LoVo (cell line): ENCODE measurements at places on chromosomes 7 and 10.

GRCh38 chr7:37311355-37311754 lies 137.3 kb downstream of the ELMO1 start:
- no peak for DNase-seq

GRCh38 chr10:51080311-51081006 lies 6.2 kb downstream of the PRKG1 start:
- DNase-seq: no peak

GRCh38 chr7:4006687-4007086 lies 675.4 kb upstream of the FOXK1 start:
- no peak for DNase-seq

DNA sequence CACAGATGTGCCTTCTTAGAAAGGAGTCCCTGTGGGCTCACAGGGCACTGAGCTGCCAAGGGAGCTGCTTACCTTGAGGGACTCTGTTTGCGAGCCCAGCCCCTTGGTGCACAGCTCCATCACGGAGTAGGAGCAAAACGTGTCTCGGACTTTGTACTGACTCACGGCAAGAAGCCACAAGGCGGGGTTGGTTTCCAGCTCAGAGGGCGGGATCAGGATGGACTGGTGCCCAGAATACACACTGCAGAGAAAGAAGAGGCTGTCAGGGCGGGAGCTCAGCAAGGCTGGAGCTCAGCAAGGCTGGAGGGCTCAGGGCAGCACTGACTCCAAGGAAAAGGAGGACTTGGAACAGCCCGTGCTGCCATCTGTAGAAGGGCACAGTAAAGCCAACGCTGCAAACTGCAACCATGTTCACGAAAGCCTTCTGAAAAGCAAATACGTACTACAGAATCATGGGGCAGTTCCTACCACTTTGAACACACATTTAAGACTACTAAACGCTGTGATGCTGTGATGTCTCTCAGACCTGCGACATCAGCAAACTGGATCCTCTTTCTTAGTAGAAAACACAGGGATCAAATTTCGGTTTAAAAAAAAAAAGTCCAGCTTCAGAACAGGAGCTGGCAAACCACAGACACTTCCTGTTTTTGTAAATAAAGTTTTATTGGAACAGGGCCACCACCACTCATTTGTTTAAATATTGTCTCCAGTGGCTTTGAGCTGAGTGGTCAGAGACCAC lies 194.3 kb downstream of the ZMYND11 start:
- DNase-seq: peak; percentile 92

GRCh38 chr7:50181081-50181480 lies 88.0 kb upstream of the ZPBP start:
- DNase-seq: no peak

- DNase-seq: no peak
These were observed 79.9 kb downstream of the PHTF2 start for GRCh38 chr7:77878500-77878899.

GRCh38 chr10:1544209-1544673 lies 193.1 kb downstream of the ADARB2 start:
- DNase-seq: no peak

DNA sequence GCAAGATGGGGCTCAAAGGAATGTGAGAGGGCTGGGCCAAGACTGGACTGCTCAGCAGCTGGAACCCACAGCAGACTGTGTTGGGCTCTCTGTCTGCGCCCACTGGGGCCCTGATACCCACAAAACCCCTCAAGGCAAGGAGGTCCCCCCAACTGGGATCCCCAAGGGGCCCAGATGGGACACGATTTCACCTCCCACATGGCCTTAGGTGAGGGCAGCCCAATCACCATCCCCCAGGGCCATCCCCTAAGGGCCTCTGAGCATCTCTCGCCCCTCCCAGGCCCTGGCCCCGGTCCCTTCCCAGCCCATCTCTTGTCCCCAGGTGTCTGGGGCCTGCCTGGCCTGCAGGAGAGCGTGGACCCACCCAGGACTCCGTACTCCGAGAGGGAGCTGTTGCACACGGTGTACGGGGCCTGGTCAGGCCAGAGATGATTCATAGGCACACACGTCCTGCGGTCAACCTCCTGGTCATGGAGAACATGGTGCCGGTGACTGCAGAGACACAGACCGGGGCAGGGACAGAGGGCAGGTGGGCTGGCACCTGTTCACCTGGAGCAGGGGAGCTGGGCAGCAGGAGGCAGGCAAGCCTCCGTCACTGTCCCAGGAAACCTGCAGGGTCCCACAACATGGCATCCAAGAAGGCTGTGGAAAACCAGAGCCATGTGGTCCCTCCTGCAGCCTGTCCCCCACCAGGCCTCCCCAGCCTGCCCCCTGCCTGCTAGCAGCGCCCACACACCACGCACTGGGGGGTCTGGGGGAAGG lies 21.6 kb downstream of the OGDHL start:
- DNase-seq: no peak

DNA sequence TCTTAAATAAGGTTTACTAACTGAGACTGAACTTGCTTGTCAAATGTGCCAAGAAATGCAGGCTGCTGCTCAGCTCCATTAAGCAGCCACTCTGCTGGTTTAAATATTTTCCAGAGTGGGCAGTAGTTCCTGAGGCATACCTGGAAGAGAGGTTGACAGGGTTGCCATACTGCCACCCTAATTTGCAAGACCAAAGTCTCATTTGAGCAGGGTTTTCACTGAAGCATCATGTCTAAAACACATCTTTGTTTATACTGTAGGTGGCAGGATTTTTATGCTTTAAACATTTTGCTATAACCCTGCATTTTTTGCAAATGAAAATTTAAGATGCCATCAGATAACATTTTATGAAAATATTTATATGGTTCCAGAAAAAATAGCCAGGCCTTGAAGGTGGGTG lies 618.0 kb upstream of the LRRTM3 start:
- DNase-seq: no peak

GRCh38 chr7:47453093-47454061 lies 128.5 kb downstream of the TNS3 start:
- DNase-seq: no peak

DNA sequence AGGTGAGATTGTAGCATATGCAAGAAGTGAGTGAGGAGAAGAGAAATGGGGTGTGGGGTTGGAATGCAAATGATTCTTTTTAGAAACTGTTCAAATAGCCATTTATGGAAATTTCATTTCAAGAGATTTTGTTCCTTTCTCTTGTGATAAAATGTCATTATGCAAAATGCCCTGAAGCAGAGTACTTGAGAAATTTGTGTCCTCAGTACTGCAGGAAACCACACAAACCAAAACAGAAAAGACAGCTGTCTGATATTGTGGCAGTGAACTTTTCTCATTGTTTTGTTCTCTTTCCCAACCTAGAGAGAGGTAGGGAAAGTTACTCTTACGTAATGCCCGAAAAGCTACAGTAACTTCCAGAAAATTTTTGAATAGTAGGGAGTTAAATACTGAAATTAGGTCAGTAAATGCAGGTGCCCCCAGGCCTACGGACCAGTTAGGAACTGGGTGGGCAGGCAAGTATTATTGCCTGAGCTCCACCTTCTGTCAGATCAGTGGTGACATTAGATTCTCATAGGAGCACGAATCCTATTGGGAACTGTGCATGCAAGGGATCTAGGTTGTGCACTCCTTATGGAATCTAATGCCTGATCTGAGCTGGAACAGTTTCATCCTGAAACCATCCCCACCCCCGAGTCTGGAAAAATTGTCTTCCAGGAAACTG lies 34.0 kb downstream of the DLD start:
- DNase-seq: no peak

GRCh38 chr10:68135922-68136792 lies 26.9 kb downstream of the MYPN start:
- DNase-seq: peak; percentile 76

- DNase-seq: no peak
These were observed 26.8 kb downstream of the GAD2 start for GRCh38 chr10:26243351-26243720.

- DNase-seq: no peak
These were observed 176.9 kb downstream of the LRRC4 start for GRCh38 chr7:127854383-127854782.

DNA sequence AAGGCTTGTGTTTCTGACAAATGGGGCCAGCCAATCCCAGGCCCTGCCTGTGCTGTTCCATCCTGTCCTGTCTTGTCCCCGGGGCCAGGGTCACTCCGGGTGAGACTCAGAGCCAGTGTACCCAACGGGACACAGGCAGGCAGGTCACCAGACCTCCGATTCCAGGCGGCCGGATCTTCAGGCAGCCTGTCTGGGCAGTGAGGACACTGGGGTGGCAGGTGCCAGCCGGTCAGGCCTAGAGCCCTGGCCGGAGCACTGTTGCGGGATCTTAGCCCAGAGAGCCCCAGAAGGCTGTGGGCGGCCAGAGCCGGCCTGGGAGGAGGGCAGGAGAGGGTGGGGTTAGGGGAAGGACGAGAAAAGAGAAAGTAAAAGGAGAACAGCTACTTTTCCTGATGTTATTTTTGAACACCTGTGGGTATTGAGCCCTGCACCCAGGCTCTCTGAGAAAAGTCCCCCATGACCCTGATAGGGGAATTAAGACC lies 134.3 kb upstream of the TNRC18 start:
- no peak for DNase-seq

GRCh38 chr10:61620506-61620905 lies 42.2 kb upstream of the CABCOCO1 start:
- no peak for DNase-seq

- no peak for DNase-seq
These were observed 328.4 kb upstream of the C7orf33 start for GRCh38 chr7:148261996-148262688.

GRCh38 chr10:81136261-81136660 lies 598.6 kb downstream of the SH2D4B start:
- DNase-seq: no peak

DNA sequence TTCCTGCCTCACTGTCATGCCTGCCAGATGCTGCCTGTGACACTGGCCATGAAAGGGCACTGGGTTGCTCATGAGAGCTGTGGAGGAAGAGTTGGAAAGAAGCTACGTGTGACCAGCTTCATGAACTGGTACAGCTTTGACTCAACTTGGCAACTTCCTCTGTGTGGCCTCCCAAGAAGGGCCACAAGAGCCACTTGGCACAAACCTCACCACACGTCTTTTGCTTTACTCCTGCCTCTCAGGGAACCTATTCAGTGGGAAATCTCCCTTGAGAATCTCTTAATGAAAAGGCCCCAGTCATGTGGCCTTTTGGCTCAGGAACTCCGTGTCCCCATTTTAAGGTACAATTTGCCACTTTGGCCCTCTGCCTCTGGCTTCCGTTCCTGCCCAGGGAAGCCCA lies 54.5 kb downstream of the FRMD4A start:
- no peak for DNase-seq

- DNase-seq: no peak
These were observed 347.2 kb upstream of the TPK1 start for GRCh38 chr7:145183069-145183468.

GRCh38 chr7:753190-753589 lies 26.1 kb upstream of the PRKAR1B start:
- no peak for DNase-seq

DNA sequence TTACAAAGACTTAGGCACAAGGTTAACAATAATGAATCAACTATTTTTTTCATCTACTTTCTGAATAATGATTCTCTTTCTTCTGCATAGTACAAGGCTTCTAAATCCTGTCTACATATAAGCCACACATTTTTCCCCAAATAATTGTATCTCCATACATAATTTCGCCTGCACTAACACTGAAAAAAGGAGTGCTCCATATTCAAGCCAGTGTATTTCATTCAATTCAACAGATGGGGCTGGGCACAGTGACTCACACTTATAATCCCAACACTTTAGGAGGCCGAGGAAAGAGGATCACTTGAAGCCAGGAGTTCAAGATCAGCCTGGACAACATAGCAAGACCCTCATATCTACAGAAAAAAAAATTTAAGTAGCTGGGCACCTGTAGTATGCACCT lies 86.0 kb upstream of the ZNF800 start:
- no peak for DNase-seq

- no peak for DNase-seq
These were observed 11.2 kb downstream of the KPNA7 start for GRCh38 chr7:99196536-99197258.

GRCh38 chr10:79483948-79484347 lies 28.4 kb upstream of the EIF5AL1 start:
- DNase-seq: no peak

DNA sequence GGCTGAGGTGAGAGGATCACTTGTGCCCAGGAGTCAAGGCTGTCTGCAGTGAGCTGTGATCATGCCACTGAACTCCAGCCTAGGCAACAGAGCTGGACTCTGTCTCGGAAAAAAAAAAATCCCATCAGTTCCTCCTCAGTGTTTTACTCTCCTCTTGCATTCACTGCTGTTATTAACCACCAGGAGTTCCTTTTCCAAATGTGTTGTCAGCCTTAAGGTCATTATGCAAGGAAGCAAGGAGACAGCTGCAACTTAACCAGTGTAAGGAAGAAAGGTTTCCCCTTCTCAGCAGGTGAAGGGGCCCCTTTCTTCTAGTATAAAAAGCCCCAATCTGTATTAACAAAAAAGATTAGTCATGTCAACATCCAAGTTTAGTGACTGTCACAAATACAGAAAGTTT lies 86.6 kb upstream of the LEP start:
- DNase-seq: no peak

DNA sequence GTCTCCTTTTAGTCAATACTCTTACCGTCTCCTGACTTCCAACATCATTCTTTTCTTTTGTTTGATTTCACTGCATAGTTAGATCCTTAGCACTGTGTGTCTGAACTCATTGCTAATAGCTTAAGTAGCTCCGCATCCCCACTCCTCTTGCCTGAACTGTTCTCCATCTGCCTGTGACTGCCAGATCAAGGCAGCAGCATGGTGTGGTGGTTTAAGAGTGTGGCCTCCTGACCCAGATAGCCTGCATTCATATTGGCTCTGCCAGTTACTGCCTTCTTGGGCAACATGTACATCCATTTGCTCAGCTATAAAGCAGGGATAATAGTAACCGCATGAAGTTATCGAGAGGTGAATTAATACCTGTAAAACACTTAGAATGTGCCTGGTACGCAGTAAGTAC lies 50.8 kb downstream of the SUFU start:
- DNase-seq: no peak

GRCh38 chr7:79555571-79555970 lies 102.1 kb upstream of the MAGI2 start:
- no peak for DNase-seq

DNA sequence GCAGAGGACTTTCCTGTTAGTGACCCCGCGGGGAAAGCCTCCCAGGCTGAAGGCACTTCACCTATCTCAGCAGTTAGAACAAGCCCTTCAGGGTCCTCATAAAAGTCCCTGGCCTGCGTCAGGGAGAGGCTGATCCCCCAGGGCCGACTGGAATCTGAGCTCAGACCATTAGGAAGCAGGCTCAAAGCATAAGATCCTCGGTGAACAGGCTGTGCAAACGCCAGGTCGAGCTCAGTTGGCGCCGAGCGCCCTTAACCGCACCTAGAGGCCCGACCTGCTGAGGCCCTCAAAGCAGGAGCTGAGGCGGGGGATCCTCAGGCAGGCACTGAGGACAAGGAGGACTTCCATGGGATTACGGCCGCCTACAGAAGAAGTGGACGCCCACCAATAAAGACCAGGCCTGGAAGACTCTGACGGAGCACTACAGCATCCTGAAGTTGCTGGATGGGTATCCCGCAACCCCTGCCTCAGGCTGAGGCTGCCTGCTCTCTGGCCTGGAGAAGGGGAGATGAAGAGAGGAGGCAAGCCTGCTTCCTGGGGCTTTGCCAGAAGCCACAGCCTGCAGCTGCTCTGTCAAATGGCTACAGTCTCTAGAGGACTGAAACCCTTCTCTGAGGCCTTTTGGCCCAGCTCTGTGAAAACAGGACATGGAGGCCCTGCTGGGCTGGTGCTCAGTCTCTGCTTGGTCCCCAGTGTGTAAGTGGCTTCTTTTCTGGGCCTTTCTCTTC lies 29.9 kb downstream of the LIPJ start:
- DNase-seq: no peak
